ENCODE measurements at places on chromosomes 16 and 17.

- no peak for DNase-seq
Observed at GRCh38 chr17:726271-726919, 6.0 kb upstream of the TLCD3A start.

GRCh38 chr16:84925092-84925772 lies 86.1 kb downstream of the ZDHHC7 start:
- peak; percentile 79 for DNase-seq

GRCh38 chr16:79970551-79971236 lies 370.2 kb upstream of the MAF start:
- peak; percentile 66 for DNase-seq

GRCh38 chr16:89534252-89534756 lies 26.1 kb downstream of the SPG7 start:
- peak; percentile 94 for DNase-seq

DNA sequence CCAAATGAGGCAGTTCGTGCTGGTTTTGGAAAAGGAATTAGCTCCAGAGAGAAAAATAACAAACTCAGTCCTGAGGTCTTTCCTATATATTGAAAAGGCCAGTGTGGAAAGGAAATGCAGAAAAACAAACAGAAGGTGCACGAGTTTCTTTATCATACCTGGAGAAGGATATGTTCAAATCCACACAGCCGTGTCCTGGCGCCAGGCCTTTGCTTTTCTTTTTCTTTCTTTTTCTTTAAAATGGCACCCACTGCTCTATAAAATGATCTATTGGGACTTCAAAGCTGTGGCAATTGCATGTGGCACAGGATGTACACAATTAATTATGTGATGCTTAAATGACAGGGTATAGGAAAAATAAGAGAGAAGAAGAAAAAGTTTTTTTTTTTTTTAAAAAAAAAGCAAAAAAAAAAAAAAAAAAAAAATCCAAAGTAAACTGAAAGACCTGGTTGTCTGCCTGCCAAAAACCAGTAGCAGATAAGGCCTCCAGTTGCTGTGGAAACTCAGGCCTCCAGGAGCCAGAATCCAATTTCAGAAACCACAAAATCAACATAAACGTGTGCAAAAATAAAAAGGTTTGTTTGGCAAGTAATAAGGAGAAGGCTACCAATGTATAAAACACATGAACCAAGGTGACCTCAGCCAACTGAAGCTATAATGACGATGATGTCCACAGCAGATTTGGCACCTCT lies 957.6 kb upstream of the SOX9 start:
- no peak for DNase-seq

GRCh38 chr16:67936124-67936879 lies at the start of gene PSMB10:
Gene PSMB10 (minus strand): TSS chr16:67936850. CDS start chr16:67936749, 101 bp downstream.
- DNase-seq = peak; percentile 48

DNA sequence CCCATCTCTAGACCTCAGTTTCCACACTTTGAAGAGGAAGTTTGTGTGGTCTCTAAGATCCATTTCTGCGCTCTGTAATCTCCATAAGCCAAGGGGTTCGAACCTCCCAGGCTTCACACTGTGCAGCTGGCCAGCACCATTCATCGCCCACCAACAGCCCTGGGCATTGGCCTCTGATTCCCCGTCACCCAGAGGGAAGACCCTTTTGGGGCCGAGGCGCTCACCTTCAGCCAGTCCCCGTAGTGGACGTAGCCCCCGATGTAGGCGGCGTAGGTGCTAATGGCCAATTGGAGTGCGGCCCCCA lies 678 bp downstream of the TMEM101 start:
- DNase-seq = no peak

- DNase-seq = no peak
Observed at GRCh38 chr17:5812590-5812989, 228.3 kb upstream of the NLRP1 start.

- no peak for DNase-seq
Observed at GRCh38 chr16:22814711-22815105, 746 bp downstream of the HS3ST2 start.

DNA sequence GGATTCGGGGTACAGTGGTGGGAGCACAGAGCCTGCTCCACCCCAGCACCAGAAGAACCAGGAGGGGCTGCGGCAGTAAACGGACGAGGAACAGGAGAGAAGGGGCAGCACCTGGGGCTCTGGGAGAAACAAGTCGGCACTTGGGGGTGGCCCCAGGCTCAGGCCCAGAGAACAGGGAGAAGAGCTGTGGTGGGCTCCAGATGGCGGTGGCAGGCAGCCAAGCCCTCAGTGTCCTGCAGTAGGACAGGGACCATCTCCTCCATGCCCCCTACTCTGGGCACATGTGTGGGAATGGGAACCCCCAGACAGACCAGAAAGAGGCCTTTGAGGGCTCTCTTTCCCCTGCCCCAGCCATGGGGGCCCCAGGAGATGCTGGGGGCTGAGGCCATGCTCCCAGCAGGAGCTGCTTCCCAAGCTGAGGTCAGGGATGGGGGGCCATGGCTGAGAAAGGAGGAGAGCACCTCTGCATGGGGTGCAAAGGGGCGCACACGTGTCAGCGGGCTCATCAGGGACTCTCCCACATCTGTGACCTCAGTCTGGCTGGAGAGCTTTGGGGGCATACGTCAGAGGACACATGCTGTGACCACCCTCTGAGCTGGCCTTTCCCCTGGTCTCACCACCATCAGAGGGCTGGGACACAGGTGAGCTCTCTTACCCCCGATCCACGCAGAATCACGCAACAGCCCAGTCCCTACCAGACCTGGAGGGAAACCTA lies 6.8 kb downstream of the USH1G start:
- no peak for DNase-seq

GRCh38 chr17:78624324-78625151 lies 47.3 kb upstream of the DNAH17 start:
- no peak for DNase-seq

DNA sequence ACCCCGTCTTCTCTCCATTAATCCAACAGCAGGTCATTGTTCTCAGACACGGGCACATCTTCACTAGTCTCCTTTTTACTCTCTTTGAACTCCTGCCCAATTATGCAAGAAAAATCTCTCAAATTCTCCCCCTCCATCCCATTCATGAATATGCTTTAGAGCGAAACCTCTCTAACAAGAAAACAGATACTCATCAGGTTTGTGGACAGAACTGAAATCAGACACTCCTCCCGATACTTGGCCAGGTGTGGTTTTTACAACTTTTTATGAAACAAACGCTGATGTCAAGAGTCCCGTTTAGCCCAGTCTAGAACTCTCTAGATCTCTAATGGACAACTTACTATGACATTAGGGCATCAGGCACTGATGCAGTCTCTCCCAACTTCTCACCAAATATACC lies 40.9 kb downstream of the PIK3R5 start:
- DNase-seq = no peak

GRCh38 chr16:74603848-74604247 lies 3.1 kb downstream of the GLG1 start:
- no peak for DNase-seq

DNA sequence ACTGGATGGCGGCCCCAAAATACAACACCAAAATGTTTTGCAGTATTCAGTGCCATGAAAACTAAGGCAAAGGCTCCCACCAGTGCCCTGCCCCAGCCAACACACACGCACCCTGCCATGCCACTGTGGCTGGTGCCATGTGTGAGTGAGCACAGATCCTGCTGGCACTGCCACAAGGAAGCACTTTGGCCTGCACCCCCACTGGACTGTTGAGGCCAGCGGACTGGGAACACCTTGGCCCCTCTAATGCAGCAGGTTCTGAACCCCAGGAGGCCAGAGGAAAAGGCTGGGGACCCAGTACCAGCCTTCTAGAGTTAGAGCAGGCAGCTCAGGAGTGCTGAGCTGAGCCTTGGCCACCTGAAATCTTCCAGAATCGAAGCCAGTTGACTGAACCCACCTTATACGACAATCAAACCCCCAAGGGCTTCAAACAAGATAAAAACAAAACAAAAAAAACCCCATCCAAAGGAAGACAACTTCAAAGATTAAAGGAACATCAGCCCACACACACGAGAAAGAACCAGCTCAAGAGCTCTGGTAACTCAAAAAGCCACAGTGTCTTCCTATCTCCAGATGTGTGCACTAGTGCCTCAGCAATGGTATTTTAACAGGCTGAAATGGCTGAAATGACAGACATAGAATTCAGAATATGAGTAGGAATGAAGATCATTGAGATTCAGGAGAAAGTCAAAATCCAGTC lies 21.5 kb downstream of the NLRP1 start:
- DNase-seq = no peak

- peak; percentile 53 for DNase-seq
Observed at GRCh38 chr17:48835971-48836370, 5.1 kb downstream of the CALCOCO2 start.

- no peak for DNase-seq
Observed at GRCh38 chr17:50310455-50311111, 35.3 kb upstream of the XYLT2 start.

DNA sequence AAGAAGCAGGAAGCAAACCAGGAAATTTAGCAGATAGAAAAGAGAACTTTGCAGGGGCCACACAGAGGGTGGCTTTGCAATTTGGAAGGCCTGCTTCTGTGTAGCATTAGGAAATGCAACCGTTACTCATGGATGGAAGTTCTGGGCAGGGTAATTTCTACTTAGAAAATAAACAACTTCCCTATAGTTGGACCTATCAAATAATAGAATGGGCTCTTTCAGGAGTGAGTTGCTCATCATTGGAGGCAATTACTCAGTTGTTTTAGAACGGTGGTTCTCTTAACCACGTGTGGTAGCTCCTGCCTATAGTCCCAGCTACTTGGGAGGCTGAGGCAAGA lies 25.8 kb upstream of the HS3ST2 start:
- no peak for DNase-seq

- no peak for DNase-seq
Observed at GRCh38 chr17:70336411-70336810, 167.1 kb downstream of the KCNJ2 start.

- peak; percentile 93 for DNase-seq
Observed at GRCh38 chr16:27347930-27348685, 34.3 kb downstream of the IL4R start.

DNA sequence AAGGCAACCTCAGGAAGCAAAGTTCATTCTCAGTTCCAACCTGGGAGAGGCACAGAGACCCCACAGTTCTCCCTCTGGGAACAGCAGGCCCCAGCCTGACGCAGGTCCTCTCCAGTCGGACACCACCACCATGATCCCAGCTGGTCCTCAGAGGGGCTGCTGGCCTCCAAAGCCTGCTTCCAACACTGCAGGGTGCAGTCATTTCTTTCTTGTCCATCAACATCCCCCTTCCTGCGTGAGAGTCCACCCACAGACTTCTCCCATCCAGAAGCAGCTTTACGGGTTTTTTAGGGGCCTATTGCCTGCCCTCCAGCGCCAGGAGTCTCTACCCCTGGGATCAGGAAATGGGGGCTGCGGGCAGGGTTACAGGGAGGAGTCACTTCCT lies 29.3 kb upstream of the TNRC6C start:
- no peak for DNase-seq

DNA sequence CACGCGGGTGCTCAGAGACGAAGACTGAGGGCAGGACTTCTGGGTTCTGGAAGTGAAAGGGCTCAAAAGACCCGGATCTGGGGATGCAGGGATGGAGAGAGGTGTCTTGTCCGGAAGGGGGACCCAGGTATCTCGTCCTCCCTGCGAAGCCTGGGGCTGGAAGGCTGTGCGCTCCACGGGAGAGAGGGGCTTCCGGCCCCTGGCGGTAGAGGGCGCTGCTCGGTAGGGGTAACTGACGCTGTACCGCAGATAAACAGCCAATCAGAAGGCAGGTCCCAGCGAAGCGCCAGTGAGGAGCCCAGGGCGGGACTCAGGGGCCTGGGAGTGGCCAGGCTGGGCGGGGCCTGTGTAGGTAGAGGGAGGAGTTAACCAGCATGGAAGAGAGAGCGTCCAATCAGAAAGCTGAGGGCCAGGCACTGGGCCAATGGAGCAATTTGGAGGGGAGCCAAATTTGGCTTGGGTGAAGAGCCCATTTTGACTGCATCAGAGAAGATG lies 804 bp downstream of the TGFB1I1 start:
- peak; percentile 83 for DNase-seq

DNA sequence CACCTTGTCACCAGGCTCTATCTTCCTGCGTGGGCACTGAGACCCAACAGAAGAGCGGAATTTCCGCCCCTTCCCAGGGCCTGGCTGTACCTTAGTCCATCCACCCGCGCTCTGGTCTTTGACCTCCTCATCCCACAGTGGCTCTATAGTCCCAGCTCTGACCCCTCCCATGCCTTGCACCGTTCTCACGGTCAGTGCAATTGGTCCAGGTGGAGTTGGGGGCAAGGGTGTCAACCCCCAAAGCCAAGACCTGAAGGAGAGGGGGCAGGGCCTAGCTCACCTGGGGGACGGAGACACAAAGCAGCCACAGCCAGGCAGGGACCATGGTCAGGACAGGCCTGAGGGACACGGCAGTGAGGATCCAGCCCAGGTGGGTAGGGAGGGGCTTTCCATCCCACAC lies 944 bp downstream of the CDH16 start:
- no peak for DNase-seq

DNA sequence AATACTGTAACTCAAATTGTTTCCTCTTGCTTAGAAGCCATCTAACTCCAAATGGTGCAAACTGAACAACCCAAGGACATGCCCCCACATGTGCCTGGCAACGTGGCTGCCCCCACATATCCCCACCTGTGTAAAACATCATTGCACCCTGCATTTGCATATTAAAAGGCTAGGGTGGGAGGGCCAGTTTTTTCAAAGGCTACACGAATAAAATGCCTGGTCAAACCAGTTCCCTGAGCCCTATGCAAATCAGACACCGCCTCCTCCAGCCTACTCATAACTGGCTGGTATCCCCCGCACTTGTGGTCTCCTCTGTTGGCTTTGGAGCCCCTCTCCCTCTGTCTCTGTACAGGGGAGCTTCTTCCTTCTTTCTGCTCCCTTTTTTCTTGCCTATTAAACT lies 26.7 kb downstream of the C16orf54 start:
- no peak for DNase-seq

DNA sequence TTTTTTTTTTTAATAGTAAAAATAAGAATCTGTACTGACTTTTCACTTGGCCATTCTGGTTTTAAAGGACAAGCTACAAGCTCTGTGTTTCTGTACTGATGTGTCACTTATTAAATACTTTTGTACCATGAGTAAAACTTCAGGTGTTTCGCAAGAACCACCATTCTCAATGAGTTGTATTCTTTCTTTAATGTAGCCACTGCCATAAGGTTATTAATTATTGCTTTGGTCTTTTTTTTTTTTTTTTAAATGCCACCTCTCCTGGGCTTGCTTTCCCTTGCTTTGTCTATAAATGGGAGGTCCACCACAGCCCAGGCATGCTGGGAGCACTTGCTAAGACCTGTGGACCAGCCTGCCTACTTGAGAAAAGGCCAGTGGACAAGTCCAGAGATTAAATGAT lies 8.4 kb downstream of the ARL2BP start:
- no peak for DNase-seq

- DNase-seq = no peak
Observed at GRCh38 chr17:34781071-34781470, 180.2 kb downstream of the CCT6B start.

- no peak for DNase-seq
Observed at GRCh38 chr17:57966875-57967274, 11.7 kb upstream of the CUEDC1 start.

All from common myeloid progenitor, CD34-positive (primary cell).